Activated CD4-positive, CD25-positive, alpha-beta regulatory T cell (primary cell): ENCODE measurements at places on chromosomes 13 and 19.

GRCh38 chr19:35291259-35291658 is 702 bp upstream of the MAG start:
- DNase-seq, result no peak

DNA sequence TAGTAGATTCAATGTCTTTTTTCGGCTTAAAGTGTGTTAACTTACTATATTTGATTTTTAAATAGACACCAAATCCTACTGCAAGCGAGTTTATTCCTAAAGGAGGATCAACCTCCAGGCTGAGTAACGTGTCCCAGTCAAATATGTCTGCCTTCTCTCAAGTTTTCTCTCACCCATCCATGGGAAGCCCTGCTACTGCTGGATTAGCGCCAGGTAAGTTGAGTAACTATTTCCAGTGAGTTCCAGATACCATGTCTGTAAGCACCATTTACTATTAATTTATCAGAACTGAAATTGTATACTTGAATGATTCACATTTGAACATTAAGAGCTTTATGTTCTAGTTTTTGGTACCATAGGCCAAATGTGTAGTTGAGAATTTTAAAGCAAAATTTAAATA is 81.8 kb downstream of the PAN3 start:
- no peak for DNase-seq

DNA sequence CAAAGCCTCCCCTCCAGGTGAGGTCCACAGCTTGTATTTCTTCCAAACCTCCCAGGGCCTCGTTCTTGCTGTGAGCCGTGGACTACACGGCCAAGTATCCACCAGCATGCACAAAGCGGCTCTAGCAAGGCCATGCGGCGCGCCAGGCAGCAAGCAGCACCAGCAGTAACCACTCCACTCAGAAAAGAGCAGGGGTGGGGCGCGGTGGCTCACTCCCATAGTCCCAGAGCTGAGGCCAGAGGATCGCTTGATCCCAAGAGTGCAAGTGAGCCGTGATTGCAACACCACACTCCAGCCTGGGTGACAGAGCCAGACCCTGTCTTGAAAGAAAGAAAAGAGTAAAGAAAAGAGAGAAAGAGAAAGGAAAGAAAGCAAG is 4.7 kb downstream of the CCDC8 start:
- DNase-seq, result no peak

- DNase-seq, result no peak
Observed at GRCh38 chr19:45087531-45087930, 5.4 kb upstream of the PPP1R37 start.

DNA sequence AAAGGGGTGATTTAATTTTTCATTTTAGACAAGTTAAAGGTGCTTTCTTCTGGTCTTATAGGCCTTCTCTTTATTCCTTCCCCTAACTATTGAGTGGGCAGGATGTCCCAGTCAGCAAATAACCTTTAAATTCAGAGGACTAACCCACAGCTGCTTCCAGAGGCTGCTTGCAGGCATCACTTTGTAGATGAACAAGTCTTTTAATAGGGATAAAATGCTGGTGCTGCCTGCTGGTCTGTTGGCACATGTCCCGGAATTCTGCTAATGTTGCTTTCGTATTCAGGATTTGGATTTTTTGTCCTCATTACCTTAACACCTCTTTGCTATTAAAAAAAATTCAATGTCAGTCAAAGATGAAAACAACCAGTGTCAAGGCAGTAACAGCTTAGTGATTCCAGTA is 132.7 kb upstream of the KL start:
- no peak for DNase-seq

- no peak for DNase-seq
Observed at GRCh38 chr13:66618702-66619101, 611.4 kb downstream of the PCDH9 start.

- DNase-seq, result no peak
Observed at GRCh38 chr13:106795847-106796246, 227.9 kb upstream of the ARGLU1 start.

- no peak for DNase-seq
Observed at GRCh38 chr13:79684371-79684770, 203.4 kb downstream of the NDFIP2 start.

- no peak for DNase-seq
Observed at GRCh38 chr13:44030615-44031014, 150.9 kb downstream of the LACC1 start.

GRCh38 chr19:54335164-54335563 is 3.8 kb downstream of the LILRA4 start:
- no peak for DNase-seq

DNA sequence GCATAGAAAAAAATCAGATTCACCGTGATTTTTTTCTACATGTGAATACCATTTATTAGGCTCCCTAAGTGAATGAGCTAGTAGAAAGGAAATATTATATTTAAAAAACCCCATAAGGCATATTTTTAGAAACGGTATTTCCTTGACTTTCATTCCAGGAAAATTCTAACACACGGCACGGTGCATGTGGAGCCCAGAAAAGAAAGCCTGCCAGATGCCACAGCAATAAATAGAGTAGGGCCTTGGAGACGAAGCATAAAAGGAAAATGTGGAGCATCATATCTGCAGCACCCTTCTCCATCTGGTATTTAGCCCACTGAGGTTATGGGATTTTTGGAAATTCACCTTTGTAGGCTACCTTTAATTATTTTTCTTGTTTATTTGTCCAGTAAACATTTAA is 314.4 kb downstream of the ENOX1 start:
- DNase-seq, result no peak

DNA sequence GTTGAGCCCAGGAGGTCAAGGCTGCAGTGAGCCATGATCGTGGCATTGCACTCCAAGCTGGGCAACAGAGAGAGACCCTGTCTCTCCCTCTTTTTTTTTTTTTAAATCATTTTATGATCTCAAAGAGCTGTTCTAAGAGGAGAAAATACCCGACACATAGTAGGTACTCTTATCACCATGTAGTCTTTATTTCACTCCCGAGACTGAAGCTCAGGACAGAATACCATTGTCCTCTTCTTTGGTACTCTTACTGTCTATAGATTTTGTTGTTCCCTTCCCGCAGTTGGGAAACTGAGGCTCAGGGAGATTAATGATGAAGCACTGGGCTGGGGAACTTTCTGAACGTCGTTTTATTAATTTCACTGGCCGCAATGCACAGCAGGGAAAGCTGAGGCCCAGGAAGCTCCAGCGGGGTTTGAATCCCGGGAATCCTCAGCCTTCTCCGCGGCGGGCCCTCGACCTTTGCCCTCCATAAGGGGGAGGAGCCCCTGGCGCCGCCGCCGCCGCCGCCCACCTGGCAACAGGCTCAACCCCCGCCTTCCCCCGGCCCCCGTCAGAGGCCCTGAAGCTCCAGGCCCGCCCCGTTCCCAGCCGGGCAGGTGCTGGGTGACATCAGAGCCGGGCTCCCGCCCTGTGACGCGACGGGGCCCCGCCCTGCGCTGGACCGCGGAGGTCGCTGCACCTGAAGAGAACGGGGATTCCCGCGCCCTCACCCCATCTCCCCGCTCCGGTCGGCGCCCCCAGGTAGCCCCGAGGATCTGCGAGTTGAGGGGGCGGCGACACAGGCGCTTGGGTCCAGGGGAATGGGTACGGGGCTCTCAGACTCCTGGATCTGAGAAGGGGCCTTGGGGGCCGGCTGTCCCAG is 1.6 kb downstream of the MYH14 start:
- no peak for DNase-seq

DNA sequence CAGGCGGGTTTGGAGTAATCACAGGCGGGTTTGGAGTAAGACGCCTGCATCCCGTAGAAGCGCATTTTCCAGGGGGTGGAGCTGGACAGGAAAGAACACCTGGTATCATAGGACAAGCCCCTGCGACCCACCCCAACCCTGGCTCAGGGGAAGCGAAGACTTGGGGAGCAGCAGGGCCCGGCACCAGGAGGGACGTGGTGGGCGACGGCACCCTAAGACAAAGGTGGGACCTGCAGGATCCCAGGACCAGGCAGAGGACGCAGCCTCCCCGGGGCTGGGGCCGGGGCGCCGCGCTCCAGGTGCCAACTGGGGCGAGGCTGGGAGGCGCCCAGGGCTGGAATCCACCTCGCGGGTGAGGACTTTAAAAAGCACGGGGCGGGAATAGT is 520 bp downstream of the ZNF600 start:
- DNase-seq, result no peak

- DNase-seq, result no peak
Observed at GRCh38 chr13:36207672-36208071, 6.7 kb downstream of the SOHLH2 start.

GRCh38 chr13:65638572-65639168 is 1591.5 kb downstream of the PCDH9 start:
- DNase-seq, result no peak

DNA sequence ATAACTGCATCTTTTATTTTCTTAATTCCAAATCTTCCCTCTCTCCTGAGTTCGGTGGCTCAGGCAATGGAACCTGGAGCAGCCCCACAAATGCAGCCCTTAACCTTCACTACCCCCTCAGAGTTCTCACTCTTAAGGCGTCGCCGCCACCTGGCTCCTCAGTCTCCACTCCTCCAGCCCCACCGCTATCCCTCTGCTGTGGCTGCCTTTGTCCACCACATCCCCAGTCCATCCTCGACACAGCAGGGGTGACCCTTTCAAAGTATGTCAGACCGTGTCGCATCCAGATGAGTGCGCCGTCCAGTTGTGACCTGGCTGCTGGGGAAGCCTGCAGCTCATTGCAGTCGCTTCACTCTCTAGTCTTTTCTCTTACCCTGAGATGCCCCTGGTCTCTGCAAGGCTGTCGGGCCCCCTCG is 1.0 kb downstream of the SPPL2B start:
- DNase-seq, result no peak

- DNase-seq, result peak; percentile 76
Observed at GRCh38 chr13:97975848-97976609, 22.6 kb downstream of the IPO5 start.

DNA sequence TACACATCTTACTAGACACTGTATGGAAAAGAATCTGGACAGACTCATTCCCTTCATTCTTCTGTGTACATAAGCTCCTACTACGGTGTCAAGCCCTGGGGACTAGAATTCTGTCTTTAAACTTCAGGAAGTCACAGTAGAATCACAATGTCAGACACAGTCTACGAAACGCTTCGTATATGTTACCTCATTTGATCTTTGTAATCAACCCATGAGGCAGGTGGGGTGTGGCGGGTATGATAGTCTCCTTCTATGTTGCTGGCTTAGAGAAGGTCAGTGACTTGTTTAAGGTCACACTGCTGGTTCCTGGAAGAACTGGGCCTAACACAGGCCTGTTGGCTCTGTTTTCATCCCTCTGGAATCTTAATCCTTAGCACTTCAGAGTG is 32.2 kb upstream of the TPT1 start:
- DNase-seq, result no peak

DNA sequence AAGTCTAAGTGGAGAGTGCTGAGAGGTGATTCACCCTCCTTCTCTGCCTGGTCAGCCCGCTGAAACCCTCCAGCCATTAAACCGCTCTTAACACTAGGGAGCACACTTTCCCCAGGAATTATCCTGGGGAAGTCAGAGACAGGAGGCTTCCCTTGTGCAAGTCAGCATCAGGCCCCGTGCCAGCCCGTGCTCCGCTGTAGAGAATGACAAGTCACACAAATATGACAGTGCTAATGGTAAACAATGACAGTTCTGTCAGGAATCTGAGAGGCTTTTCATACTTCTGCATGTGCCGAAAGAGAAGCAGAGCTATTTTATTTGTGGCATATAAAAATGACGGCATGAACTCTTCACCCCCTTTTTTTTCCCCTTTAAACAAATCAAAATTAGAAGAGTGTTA is 816.9 kb upstream of the SLC10A2 start:
- DNase-seq, result no peak

GRCh38 chr19:39679791-39680168 is 24.1 kb downstream of the LGALS16 start:
- DNase-seq, result no peak

GRCh38 chr13:113816946-113817859 is 46.7 kb downstream of the GAS6 start:
- DNase-seq, result peak; percentile 77

GRCh38 chr13:27493981-27494380 is 43.6 kb upstream of the MTIF3 start:
- no peak for DNase-seq

DNA sequence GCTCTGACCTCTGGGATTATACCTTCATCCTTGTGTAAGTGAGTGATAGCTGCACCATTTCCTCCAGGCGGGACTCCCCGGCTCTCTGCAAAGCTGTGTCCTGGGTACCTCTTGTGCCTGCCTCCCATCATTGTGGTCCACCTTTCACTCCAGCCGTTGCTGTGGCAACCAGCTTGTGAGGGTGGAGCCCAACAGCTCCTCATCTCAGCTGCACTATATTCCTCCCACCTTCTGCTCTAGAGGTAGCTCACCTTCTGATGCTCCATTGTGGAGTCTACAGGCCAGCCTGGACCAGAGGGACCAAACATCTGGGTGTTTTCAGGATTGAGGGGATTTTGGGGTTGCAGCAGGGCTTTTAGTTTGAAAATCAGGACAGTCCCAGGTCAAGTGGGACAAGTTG is 708.2 kb downstream of the UQCRFS1 start:
- DNase-seq, result no peak

GRCh38 chr19:2043251-2043641 is 7.8 kb downstream of the MKNK2 start:
- no peak for DNase-seq

GRCh38 chr13:26816881-26817280 is 56.3 kb upstream of the GPR12 start:
- no peak for DNase-seq

DNA sequence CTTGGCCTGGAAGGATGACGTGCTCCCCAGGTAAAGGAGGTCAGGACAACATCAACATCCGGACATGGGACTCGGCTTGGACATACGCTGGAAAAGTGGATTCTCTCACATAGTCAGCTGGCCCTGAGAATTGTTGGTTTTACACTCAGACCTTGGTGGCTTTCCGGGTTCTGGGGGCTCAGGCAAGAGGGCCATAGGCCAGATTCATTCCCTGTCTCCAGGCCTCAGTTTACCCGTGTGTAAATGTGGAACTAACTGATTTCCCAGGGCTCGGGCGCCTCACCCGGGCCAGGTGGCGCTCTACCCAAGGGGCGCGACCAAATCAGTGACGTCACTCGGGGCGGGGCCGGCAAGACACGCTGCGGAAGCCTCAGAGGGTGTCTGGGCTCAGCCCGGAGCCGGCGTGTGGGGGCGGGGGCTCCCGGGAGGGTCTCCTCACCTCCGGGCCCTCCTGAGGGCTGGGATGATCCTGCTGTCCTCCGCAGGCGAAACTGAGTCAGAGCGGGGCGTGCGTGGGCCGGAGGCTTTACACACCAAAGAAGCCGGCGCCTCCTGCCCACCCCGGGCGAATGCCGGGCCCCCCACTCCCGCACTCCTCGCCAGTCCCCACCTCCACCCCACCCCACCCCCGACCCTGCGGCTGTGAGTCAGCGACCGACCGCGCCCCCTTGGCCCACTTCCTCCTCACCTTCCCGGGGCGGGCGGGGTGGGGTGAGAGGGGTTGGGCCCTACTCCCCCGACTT is 862 bp upstream of the VASP start:
- peak; percentile 97 for DNase-seq

GRCh38 chr19:27972291-27973040 is 1240.5 kb downstream of the UQCRFS1 start:
- DNase-seq, result no peak

- no peak for DNase-seq
Observed at GRCh38 chr19:57302020-57302465, 18.2 kb upstream of the ZNF543 start.

GRCh38 chr13:111158136-111158805 is 43.2 kb downstream of the ARHGEF7 start:
- no peak for DNase-seq

- DNase-seq, result no peak
Observed at GRCh38 chr13:87661471-87661870, 9.7 kb upstream of the SLITRK5 start.
